ENCODE measurements at places on chromosomes 5 and 9.
A peak's percentile ranks its signal among the peaks of the same experiment; 100 is the strongest.

- peak; percentile 78 for DNase-seq
Measured at GRCh38 chr9:91992461-91993041, 42.5 kb upstream of the ROR2 start.

- DNase-seq, result peak; percentile 47
Measured at GRCh38 chr5:145718956-145719355, 116.2 kb downstream of the PRELID2 start.

DNA sequence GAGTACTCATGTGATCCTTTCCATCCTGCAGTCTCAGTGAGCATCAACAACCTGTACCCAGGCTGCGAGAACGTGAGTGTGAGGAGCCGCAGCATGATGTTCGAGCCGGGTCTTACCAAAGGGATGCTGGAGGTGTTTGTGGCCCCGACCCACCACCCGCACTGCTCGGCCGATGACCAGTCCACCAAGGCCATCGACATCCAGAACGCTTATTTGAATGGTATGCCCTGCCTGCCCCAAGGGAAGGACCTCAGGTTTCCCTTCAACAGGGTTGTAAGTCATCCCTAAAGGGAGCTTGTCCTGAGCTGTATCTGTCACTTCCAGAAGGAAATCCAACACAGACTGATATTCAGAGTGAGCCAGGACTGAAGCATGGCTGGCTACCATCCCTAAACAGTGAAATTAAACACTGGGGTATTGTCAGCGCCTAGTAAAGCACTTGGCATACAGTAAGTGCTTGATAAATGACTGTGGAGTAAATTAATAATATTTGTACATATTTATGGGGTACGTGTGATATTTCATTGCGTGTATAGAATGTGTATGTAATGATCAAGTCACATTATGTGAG lies 39.3 kb upstream of the CTSL start:
- no peak for DNase-seq

DNA sequence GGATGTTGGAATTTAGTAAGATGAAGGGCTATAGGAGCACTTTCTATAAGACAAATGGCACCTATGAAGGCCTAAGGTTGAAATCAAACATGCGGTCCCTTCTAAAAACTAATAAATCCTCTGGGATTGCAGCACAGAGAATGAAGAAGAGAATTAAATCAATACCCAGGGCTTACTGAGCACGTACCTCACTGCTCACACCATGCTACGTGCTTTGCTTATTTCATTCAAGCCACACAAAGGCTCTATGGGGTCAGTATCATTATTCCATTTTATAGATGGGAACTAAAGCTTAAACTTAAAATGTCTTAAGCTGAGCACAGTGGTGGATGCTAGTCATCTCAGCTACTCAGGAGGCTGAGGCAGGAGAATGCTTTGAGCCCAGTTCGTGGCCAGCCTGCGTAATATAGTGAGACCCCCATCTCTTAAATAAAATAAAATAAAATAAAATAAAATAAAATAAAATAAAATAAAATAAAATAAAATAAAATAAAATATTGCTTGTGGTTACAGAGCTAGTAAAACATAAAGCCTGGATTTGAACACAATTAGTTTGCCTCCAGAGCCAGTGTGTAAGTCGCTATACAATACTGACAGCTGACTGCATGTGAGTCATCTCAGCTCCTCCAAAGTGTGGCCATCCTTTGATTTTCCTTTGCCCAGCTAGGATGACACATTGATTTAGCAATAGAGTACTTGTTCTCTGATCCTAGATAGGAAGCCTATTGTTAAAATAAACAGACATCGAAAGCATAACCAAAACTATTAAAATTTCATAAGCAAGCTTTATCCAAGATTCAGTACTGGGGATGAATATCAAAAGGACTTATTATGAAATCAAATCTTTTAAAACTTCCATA lies 20.9 kb upstream of the DPYSL3 start:
- DNase-seq, result peak; percentile 22

- no peak for DNase-seq
Measured at GRCh38 chr5:164356790-164357189, 851.4 kb downstream of the MAT2B start.
